Midbrain (tissue), 1 donor: ENCODE measurements at places on chromosomes 5 and 9.

DNA sequence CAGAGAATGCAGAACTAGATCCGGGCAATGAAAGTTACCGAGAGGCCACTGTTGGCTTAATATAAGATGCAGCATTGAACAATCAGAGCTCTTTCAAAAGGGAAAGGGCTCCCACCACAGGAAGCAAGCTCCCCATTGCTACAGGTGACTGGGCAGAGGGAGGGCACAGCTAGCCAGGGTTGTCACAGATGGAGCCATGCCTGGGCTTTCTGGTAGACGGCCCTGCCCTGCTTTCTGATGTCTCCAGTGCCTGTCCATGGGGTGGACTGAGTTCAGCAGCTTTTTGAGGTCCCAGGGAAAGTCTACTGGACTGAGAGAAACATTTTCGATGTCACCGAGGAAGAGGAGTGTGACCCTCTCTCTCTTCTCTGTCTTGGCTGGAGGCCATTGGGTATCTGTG is 14.1 kb downstream of the RGS3 start:
- no peak for DNase-seq

GRCh38 chr5:151108566-151108965 is 27.7 kb upstream of the TNIP1 start:
- DNase-seq: no peak

GRCh38 chr9:105369911-105370310 is 77.9 kb upstream of the FSD1L start:
- no peak for DNase-seq

DNA sequence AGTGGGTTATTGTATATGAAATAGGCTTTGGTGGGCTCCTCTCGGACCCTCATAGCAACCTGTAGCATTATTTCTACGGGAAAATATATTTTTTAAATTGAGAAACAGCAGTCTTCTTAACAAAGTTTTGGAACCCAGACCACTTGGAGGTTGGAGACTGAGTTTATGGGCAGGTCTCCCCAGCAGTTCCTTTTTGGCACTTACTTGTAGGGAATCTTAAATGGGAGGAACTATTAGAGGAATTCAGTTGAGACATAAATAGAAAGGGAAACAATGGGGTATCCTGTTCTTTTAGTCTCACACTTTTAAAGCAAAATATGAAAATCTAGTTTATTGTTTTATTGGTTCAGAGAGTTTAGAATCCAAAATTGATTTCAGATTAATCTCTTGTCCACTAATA is 111.5 kb downstream of the TRIO start:
- DNase-seq: no peak

- DNase-seq: no peak
Observed at GRCh38 chr9:76136986-76137385, 246.5 kb downstream of the PCSK5 start.

DNA sequence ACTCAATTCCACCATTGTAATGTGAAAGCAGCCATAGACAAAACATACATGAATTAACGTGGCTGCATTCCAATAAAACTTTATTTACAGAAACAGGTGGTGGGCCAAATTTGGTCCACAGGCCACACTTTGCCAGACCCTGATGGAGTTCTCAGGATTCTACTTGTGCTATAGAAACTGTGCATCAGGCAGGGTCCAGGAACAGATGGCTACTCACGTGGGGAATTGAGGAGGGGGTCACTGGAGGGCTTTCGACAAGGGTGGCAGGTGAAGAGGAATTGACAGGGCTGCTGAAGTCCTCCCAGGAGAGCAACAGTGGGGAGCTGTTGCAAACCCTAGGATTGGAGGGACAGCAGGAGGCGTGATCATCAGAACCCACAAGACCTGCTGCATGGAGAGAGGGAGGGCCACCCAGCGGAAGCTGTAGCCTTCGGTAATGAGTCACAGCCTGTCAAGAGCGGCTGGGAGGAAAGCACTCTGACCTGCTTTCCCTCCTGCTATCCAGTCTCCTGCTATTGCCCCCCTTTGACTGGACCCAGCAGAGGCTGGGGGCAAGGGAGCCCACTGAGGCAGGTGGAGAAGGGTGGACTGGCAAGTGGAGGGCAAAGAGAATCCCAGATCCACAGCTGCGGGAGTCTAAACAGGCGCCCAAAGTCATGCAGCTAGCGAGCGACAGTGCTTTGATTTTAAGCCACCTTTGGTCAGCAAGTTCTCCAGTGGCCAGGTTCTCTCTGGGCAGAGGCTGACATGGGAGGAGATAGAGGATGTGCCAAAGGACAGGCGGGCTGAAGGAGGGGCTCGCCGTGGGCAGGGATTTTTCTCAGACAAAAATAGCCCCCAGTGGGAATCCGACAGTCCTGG is 138.3 kb upstream of the SMIM23 start:
- no peak for DNase-seq

- no peak for DNase-seq
Observed at GRCh38 chr9:123637945-123638634, 282.1 kb downstream of the CRB2 start.

DNA sequence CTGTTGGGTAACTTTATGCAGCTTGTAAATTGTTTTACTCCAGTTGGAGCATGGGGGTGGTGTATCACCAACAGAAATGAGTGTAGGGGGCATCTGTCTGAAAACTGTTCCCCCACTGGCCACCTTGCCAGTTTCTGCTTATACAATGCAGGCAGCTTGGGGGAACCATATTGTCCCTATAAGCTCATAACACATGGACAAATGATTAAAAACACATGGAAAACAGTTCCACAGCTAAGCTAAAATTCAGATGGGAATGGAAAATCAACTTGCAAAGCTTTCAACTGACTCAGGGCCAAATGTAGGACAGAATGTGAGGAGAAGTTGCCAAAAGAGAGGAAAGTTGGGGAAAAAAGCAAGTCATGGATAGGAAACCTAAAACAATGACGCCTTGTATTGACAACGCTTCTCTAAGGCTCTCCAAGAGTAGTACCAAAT is 7.9 kb upstream of the CER1 start:
- no peak for DNase-seq

- DNase-seq: no peak
Observed at GRCh38 chr9:1658661-1659362, 356.3 kb upstream of the SMARCA2 start.

DNA sequence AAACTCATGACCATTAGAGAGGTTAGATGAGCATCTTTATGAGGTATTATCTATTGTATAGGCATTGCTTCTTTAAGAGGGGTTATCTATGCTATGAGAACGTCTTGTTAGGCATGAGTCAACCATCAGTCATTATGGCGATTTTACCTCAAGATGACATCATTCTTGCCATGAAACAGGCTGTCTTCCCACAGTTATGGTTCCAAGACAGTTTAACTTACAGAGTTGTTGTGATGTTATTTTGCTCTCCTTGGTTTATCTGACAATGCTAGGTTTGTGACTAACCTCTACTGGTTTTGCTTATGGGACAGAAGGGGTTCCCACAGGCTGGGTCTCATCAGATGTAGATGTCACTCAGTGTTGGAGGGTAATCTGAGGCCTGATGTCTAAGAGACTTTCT is 1864.7 kb upstream of the ACO1 start:
- no peak for DNase-seq

GRCh38 chr9:135253305-135254004 is 166.0 kb downstream of the OLFM1 start:
- no peak for DNase-seq

- DNase-seq: no peak
Observed at GRCh38 chr9:135209852-135210251, 122.4 kb downstream of the OLFM1 start.

DNA sequence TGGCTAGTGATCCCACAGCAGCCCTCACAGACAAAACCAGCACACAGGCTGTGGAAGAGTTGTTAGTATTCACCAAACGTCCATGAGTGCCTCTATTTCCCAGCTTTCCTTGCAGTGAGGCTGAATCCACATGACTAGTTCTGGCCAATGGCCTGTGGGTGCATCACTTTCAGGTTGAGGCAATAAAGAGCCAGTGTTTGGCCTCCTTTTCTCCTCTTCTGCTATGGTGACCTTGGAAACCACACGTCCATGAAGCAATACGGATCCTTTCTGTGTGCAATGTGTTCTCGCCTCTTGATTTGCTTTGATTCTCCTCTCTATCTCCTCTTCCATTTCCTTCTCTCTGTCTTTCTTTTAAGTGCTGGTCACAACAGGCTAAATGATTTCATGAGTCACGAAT is 23.4 kb upstream of the CLK4 start:
- no peak for DNase-seq
